ENCODE measurements at places on chromosomes 3 and 15. TPM values are rescaled to one million over a fixed set of nuclear protein-coding genes. Genes with fewer than 3 reads are reported as not detected.
A peak's percentile ranks its signal among the peaks of the same experiment; 100 is the strongest.

LRRK1 gene
- 0.82 TPM for total RNA-seq

SLC28A2 gene
- not detected for total RNA-seq

ITPKA gene
- total RNA-seq, result 3.5 TPM

CFAP100 gene
- total RNA-seq, result not detected

CSPG5 gene
- total RNA-seq, result 0.79 TPM

NSUN3 gene
- 17.8 TPM for total RNA-seq

FANCD2OS gene
- not detected for total RNA-seq

CFAP91 gene
- not detected for total RNA-seq

CASR gene
- 3.9 TPM for total RNA-seq

DNA sequence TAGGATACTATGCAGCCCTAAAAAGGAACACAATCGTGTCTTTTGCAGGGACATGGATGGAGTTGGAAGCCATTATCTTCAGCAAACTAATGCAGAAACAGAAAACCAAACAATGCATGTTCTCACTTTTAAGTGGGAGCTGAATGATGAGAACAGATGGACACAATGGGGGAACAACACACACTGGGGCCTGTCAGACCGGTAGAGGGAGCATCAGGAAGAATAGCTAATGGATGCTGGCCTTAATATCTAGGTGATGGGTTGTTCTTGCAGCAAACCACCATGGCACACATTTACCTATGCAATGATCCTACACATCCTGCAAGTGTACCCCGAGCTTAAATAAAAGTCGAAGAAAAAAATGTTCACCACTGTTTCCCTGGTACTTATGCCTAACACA, 17.5 kb downstream of the SENP7 start:
- no peak for ATAC-seq

GRCh38 chr15:92502336-92502735, 108.7 kb downstream of the ST8SIA2 start:
- no peak for ATAC-seq

DNA sequence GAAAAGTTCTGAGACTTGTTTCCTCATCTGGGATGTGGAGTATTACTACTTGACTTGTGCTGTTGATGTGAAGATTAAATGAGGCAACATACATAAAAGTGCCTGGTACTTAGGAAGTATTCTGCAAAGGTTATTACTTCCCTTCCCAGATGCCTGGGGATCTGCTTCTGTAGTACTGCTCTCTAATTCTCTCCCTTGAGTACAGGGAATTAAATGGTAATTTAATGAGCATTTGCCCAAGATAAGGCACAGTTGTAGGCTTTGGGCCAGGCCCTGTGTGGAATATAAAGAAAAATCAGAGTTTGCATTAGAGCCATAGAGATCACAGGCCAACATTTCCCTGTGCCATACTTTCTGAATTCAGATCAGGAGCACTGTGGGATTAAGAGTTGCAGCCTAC, 84.4 kb downstream of the LARS2 start:
- ATAC-seq, result no peak

GRCh38 chr3:45409369-45409768, 21.0 kb downstream of the LARS2 start:
- ATAC-seq, result no peak

- peak; percentile 71 for ATAC-seq
These were observed 14.2 kb downstream of the ZNF80 start for GRCh38 chr3:114223143-114223542.

- ATAC-seq, result no peak
These were observed 24.0 kb downstream of the ZNF148 start for GRCh38 chr3:125351152-125351551.

DNA sequence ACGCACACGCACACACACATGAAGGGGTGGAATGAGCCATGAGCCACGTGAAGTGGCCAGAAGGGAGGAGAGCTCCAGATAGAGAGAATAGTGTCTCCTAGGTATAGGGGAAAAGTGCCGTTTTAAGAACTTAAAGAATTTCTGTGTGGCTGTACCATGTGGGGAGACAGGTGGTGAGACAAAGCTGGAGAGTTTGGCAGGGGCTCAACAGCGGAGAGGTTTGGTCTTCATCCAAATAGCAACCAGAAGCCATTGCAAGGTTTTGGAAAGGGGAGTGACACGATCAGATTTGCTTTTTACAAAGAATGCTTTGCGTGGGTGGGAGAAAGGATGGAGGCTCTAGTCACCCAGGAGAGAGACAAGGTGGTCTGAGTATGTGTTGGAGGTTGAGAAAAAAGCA, 146.0 kb downstream of the IL20RB start:
- ATAC-seq, result no peak

- no peak for ATAC-seq
These were observed 2.7 kb downstream of the ANKRD28 start for GRCh38 chr3:15794842-15795650.

GRCh38 chr15:33242669-33243191, 48.2 kb upstream of the FMN1 start:
- peak; percentile 45 for ATAC-seq

GRCh38 chr3:184316792-184317191, 2.4 kb downstream of the EIF4G1 start:
- no peak for ATAC-seq

GRCh38 chr3:175297216-175297615, 438.1 kb downstream of the NAALADL2 start:
- no peak for ATAC-seq

GRCh38 chr3:97952280-97952679, 20.0 kb downstream of the RIOX2 start:
- no peak for ATAC-seq

DNA sequence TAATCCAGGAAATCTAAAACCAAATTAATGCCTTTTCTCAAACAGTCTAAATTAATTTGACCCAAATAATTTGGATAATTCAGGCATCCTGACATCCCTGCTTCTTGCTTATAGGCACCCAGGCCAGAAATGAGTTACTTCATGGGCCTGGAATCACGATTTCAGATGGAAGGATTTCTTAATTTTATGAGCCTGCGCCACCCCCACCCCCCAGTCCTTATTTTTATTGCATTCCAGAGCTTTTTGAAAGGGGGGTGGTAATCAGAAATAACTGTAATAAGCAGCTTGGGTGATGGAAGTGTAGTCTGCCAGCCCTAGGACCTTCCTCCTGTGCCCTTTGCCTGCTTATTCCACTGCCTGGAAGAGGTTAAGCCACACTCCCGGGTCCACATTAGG, 1.3 kb downstream of the AP2M1 start:
- ATAC-seq, result no peak

DNA sequence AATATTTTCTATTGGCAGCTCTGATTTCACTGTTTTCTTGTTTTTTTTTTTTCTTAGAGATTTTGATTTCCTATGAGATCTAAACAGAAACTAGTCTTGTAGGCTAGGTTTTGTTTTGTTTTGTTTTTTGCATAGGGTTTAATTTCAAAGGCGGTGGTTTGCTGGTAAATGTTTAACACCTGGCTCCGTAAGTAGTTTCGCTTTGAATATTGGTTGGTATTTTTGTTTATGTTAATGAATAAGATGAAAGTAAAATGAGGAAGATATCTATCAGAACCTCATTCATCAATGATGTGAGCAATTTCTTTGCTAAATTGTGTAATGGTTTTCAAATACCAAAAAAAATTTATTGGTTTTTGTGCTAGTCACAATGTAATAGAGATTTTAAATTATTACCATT, 39.7 kb upstream of the TM4SF1 start:
- ATAC-seq, result no peak

DNA sequence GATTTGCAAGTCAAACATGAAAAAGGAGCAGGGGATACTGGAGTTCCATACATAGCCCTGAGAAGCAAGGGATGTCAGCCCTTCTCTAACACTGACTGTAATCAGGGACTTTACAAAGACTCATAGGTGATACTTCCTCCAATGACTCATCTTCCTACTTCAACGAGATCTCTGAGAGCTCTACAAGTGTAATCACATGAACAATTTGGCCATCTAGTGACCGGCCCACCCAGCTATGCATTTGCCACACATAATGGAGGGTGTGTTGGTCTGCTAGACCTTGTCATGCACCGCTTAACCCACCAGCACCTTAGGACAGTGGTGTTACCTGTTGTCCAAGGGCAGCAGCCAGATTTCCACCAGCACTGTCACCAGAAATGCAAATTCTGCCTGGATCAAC, 75.3 kb downstream of the NCEH1 start:
- ATAC-seq, result peak; percentile 98

Data from activated T-helper 17 cell treated with anti-CD3 and anti-CD28 coated beads, Interleukin-2, amount 50 U/mL, for 72 hours (primary cell).